Activated CD8-positive, alpha-beta memory T cell treated with anti-CD3 and anti-CD28 coated beads for 4 hours (primary cell): ENCODE measurements at places on chromosomes 5 and 9.

DNA sequence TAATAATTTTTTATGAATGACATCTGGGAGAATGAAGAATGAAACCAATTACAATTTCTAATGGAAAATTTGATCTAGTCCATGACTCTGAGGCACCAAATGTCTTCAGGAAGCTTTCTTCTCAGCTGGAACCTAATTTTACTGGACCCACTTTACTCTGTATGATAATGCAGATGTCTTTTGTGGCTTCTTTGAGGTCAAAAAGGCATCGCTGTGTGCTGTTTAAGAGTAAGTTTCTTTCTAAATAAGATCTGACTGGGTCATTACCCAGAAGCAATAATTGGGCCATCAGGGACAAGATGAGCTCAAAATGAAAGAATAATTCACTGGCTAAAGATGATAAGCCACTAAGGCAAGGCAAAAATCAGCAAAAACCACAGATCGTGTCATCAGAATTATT is 633.4 kb downstream of the PSAT1 start:
- no peak for DNase-seq

- no peak for DNase-seq
Measured at GRCh38 chr5:160280384-160281095, 31.8 kb downstream of the CCNJL start.

DNA sequence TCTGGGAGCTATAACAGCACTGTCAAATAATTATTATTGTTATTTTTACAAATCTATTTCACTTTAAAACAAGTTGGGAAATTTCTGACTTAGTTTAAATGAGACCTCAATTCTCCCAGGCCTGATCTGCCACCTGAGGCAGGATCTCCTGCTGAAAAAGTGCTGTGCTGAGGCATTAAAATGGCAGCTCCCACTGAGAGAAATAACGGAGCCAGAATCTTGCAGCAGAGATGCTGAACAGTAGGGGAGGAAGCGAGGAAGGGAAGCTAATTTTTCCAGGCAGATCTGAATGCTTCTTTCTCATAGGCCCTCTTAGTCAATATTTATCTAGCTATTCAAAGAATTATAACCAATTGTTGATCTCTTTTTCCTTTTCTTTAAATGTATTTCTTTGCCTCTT is 196.3 kb downstream of the ZNF462 start:
- no peak for DNase-seq

- DNase-seq: no peak
Measured at GRCh38 chr5:56059854-56060253, 65.1 kb upstream of the IL6ST start.

DNA sequence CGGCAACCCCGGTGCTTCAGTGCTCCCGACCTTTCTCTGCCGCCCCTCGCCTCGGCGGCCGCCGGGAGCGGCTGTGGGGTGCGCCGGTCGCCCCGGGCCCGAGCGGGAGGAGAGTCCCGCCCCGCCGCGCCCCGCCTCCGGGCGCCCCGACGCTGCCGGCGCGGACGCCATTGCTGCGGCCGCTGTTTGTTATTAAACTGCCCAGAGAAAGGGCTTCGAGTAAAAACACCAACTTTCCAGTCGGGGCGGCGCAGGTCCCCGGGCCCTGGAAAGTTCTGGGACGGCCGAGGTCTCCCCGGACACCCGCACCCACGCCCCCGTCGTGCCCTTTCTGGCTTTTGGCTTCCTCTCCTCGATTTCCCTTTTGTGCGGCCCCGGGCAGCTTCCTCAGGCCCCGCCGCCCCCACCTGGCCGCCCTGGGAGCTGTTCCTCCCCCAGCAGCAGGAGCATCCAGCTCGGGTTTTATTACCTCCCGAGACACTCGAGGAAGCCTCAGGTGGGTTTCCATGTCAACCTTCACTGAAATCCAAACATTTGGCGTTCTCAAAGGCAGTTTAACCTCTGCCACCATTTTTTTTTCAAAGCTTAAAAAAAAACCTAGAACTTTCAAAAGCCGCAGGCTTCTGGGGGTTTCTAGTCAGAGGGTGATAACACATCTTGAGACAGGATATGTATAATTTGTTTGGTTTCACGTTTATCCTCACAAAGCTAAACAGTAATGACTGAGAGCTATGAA is 334.4 kb downstream of the CWC27 start:
- DNase-seq: peak; percentile 8

DNA sequence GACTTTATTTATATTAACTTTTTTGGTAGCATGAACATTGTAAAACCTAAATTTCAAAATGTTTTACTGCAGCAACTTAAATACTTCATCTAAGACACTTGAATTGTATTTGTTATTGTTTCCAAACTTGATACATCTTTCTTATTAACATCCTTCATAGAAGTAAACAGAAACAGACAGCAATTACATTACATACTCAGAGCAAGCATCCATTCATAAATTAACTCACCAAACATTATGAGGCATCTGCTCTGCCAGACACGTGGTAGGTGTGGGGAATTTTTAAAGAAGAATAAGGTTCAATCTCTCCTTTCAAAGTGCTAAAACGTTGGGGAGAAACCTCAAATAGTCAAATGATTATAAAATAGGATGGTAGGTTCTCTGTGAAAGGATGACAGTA is 130.8 kb downstream of the MUSK start:
- DNase-seq: no peak

DNA sequence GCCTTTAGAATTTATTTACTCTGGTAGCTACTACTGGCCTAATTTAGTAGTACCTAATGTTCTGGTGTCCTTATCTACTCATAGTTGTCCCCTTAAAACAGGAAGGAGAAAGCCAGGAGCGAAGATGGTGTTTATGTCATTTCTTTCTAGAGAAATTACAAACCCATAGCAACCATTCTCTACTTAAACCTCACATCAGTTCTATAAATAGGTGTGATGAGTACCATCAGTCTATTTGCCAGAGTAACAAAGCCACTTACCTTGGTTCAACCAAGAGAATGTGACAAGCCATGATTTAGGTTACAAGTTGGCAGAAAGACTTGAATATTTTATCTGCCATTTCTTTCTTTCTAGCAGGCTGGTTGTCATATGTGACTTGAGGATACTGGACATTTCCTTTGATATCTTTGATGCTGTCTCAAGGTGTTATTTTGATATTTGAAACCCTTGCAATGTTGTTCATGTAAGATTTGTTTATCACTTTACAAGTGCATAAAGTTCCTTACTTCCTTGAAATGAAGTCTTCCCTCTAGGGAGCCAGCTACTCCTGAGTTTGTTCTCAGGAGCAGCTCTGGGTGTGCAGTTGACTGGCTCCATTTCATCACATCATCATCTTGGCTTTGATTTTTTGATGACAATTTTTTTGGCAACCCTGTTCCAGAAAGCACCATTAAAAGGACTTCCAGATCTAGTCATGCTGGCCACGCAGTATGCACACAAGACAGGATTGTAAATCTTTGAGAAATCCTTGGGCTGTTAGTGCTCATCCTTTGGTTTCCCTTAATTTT is 286.8 kb downstream of the ARHGAP26 start:
- no peak for DNase-seq

GRCh38 chr5:40841068-40841805 is at the start of gene CARD6:
CARD6 (plus strand) TSS chr5:40841367; CDS start chr5:40841383, 16 bp downstream.
- DNase-seq: no peak

GRCh38 chr5:77908787-77909186 is 132.6 kb upstream of the TBCA start:
- DNase-seq: no peak

DNA sequence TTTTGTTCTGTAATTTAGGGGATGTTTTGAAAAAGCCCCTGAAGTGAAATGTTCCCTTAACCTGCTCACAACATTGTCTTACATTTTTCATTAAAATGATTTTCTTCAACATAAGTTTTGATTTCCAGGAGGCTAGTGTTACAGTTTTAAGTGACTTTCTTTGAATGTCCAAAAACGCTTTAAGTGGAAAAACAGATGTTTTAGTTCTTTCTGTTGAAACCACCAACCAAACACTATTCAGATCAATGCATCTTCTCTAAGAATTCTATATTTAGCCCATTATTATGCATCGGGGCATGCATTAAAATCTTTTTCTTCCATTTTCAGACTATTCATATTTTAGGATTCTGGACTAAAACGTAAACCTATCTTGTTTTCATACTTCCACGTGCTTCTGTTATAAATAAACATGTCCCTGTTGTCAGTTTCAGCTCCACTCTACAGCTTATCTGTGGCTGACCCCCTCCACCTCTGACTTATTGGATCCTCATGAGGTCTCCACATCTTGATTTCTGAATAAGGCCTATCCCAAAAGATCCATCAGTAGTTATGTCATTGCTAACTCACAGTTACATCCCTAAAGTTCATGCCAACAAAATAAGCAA is 882.3 kb upstream of the SEMA6A start:
- DNase-seq: no peak

- DNase-seq: no peak
Measured at GRCh38 chr9:132163457-132163875, 1.6 kb downstream of the NTNG2 start.

DNA sequence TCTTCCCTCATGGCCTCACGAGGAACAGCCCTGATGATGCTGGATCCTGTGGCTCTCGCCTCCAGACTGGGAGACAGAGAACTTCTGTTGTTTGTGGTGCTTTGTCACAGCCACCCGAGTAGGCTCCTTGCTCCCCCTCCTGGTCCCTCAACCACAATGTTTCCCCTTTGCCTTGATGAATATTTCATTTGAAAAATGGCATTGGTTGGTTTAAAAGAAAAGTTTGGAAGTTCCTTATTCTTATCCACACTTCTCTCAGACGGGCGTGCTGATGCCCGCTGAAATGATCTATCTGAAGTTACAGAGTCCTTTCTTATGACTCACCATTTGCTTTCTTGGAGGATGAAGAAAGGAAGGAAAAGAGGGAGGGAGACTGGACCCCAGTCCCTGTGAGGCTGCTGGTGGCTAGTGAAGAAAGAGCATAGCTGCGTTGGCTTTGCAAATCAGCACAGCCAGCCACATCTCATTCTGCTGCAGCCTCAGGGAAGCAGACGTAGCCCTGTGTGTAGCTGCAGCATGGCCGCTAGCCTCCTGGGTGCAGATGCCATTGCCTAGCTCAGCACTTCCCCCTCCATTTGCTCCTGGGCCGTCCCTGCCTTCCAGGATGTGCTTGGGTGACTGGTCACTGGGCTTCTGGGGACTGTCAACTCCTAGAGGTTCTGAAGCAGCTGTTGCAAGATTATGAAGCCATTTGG is 185.9 kb downstream of the ERCC6L2 start:
- no peak for DNase-seq

GRCh38 chr9:32742296-32742695 is 41.0 kb upstream of the TMEM215 start:
- DNase-seq: no peak

DNA sequence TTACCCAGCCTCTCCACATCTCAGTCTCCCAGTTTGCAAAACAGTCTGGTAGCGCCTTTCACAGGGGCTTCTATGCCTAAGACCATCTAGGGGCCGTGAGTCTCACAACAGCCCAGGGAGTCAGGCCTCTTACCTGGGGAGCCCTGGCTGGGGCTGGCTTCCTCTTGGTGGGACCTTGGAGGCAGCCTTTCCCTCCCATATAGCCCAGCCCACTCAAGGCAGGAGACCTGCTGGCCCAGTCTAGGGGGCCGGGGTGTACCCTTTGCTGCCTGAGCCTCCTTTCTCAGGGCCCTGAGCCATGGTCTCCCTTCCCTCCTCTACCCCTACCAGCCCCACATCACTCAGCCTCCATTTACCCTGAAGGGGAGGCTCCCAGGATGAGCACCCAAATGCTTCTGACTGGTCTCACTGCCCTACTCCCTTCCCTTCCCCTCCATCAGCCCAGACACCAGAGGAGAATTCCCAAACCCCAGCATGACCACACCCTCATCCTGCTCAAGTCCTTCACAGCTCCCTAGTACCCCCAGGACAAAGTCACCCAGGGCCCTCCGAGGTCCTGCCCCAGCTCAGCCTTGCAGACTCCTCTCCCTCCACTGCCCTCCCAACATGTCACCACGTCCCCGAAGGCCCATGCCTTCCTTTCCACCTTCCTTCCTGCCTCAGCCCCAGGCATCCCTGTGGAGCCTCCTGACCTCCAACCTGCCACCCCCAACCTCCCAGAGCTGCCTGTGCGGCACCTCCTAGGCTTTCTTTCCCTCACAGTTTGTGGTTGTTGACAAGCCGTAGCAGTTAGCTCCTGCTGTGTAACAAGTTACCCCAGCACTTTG is 55.3 kb downstream of the BARX1 start:
- no peak for DNase-seq

GRCh38 chr5:82445726-82446335 is 167.7 kb upstream of the RPS23 start:
- no peak for DNase-seq

DNA sequence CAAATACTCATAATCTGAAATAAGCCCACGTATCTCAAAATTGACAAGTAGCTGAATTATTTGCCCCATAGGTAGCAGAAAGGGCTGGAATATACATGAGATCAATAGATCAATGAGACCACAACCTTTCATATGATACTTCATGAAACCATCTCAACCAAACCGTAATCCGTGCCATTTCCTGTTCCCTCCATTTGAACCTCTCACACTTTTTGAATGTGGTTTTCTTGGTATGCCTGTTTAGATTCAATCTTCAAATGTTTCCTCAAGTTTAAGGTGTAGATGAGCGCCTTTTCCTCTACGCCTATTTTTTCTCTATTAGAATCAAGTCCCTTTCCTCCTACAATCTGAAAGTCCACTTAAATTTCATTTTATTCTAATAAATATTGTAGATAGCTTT is 805.5 kb downstream of the EFNA5 start:
- no peak for DNase-seq

DNA sequence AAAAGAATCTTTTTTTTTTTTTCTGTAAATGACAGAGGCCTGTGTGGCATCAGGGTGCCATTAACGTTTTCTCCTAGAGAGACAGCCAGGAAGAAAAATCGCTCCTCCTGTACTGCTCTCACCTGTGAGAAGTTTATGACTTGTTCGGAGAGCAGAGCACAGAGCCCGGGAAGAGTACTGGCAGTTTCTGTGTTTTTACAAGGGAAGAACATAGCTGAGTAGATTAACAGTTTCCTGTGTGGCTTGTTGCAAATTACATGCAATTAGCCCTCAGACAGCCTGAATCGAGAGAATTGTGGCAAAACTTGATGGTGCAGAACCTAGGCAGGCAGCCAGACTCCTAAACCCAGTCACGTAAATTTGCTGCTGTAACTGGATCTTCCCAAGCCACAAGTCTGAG is 32.1 kb downstream of the PRKACG start:
- DNase-seq: no peak

DNA sequence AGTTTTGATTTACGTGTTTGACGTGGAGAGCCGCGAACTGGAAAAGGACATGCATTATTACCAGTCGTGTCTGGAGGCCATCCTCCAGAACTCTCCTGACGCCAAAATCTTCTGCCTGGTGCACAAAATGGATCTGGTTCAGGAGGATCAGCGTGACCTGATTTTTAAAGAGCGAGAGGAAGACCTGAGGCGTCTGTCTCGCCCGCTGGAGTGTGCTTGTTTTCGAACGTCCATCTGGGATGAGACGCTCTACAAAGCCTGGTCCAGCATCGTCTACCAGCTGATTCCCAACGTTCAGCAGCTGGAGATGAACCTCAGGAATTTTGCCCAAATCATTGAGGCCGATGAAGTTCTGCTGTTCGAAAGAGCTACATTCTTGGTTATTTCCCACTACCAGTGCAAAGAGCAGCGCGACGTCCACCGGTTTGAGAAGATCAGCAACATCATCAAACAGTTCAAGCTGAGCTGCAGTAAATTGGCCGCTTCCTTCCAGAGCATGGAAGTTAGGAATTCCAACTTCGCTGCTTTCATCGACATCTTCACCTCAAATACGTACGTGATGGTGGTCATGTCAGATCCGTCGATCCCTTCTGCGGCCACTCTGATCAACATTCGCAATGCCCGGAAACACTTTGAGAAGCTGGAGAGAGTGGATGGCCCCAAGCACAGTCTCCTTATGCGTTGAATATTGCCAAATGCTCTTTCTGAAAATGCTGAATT is 850 bp downstream of the RRAGA start:
- no peak for DNase-seq
